ENCODE measurements at places on chromosomes 2 and 18. TPM values are rescaled to one million over a fixed set of nuclear protein-coding genes. Genes with fewer than 3 reads are reported as not detected.
A peak's percentile ranks its signal among the peaks of the same experiment; 100 is the strongest.

GRCh38 chr2:30981096-30981495 is 157.1 kb downstream of the GALNT14 start:
- no peak for DNase-seq

- DNase-seq: no peak
Observed at GRCh38 chr18:70276416-70277191, 12.2 kb upstream of the SOCS6 start.

- peak; percentile 99 for DNase-seq
Observed at GRCh38 chr2:120252225-120253020, at the start of gene RALB. RALB (plus strand) TSS chr2:120252852; CDS start chr2:120278665, 25,813 bp downstream.

DNA sequence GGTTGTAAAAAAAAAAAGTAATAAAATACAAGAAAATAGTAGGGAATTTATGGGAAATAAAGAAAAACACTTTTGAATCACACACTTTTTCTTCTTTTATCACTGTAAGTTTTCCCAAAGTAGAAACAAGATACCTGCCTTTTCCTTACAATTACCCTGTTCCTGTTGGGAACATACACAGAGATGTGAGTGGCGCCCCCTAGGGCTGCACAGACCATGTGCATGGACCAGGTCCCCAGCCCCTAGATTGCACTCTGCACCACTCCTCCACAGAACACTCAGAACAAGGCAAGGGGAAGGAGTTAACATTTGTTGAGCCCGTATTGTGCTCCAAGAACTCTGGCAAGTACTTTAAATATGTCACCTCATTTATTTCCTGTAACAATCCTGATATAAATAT is 118.7 kb upstream of the NRP2 start:
- DNase-seq: no peak

DNA sequence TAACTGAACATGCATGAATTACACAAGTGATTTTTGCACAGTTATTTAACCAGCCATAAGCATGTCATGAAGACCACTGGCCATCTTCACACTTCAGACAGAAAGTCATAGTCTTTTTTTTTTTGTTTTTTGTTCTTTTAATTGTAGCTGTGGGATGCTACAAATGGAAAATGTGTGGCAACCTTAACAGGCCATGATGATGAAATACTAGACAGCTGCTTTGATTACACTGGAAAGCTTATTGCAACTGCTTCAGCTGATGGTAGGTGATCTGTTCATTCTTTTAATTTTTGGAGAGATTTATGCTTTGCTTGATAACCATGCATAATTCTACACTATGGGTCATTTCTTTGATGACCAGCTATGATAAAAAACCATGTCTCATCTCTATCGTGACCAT is 35.6 kb downstream of the DAW1 start:
- DNase-seq: no peak

DNA sequence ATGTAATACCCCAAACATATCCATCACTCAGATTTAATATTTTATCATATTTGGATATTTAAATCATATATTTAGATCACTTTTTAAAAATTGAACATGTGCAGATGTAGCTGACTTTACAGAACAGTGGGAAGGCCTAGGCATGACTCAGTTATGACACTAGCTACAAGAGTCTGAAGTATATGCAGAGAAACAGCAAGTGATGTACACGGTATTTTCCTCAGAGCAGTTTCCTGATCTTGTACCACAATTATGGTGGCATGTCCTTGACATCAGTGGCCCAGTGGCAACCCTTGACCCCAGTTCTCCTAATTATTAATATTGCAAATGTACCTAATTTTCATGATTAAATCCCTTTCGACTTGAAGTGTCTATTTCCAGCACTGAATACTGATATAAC is 28.2 kb downstream of the CDKL4 start:
- no peak for DNase-seq

- DNase-seq: no peak
Observed at GRCh38 chr2:30239308-30239985, 8.1 kb downstream of the LBH start.

DNA sequence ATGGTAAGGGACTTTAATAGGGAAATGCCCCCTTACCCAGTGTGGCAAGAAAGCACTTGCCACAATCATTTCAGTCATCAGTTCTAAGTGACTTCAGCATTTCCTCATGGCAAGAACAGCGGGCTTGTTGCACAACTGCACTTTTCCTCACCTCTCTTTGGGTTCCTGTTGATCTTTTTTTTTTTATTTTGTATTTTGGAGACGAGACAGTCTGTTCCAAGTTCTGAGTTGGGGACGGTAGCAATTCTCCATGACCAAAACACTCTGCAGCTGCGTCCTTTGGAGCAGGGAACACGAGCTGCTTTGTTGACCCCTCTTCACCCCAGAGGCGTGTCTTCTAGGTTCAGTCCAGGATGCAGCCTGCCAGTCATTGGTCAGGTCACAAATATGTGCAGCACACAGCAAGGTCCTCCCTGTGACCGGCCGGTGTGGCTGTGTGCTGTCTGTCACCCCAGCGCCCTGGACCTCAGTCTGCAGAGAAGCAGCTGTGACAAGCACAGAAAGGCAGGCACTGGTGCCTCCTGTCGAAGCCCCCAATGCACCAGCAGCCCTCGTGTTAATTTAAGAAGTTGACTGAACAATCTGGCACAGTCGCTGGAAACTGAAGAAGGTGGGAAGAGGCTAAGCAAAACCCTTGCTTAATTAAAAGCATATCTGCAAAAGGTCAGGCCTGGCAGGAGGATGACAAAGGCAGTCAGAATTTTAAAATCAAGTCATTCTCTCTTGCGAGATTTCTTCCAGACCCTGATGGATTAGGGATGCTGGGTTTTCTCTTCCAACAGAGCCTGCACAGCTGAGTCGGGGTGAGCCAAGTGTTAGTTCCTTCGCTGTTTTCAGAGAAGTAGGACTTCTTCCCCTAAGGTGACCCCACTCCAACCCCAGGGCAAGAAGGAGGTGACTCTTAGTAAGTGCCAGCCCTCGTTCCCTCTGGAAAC is 96.7 kb upstream of the COPS8 start:
- DNase-seq: no peak

DNA sequence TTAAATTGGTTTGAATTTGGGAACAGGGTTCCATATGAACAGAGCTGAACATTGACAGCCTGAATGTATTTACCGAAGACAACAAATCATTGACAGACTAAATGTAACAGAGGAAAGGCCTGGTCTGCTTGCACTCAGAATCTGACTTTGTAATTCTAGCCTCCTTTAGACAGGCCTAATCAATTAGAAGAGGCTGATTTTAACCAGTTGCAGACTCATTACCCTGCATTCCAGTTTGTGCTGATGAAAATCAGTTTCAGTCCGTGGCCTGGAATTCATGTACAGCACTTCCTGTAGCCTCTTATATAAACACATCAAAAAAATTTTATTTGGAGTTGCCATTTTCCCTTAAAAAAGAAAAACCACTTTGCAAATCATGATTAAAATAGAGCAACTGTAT is 93.1 kb upstream of the ZFP36L2 start:
- no peak for DNase-seq

- DNase-seq: no peak
Observed at GRCh38 chr2:27118525-27119329, at the start of gene CGREF1. CGREF1 (minus strand) TSS chr2:27119128; CDS start chr2:27104366, 14,762 bp downstream.

DNA sequence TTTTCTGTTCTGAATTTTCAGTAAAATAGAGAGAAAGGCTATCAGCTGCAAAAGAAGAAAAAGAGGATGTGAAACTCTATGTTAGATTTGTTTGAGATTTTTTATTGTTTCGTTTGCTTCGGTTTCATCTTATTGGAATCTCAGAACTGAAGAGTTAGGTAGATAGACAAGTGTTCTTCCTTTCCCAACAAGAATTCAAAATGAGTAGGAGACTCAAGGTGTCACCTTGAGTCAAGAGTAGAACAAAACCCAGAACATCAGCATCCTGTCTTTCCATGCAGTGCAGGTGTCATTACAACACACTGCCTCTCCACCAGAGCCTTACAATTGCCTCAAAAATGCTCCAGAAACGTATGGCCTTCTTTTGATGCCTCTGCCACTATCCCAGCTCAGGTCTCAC is 21.1 kb downstream of the NBAS start:
- no peak for DNase-seq

DNA sequence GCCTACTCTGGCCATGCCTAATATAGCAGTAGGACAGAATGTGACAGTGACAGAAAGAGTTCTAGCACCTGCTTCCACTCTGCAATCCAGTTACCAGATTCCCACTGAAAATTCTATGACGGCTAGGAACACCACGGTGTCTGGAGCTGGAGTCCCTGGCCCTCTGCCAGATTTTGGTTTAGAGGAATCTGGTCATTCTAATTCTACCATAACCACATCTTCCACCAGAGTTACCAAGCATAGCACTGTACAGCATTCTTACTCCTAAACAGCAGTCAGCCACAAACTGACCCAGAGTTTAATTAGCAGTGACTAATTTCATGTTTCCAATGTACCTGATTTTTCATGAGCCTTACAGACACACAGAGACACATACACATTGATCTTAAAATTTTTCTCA is 45.2 kb upstream of the TTR start:
- DNase-seq: no peak

DNA sequence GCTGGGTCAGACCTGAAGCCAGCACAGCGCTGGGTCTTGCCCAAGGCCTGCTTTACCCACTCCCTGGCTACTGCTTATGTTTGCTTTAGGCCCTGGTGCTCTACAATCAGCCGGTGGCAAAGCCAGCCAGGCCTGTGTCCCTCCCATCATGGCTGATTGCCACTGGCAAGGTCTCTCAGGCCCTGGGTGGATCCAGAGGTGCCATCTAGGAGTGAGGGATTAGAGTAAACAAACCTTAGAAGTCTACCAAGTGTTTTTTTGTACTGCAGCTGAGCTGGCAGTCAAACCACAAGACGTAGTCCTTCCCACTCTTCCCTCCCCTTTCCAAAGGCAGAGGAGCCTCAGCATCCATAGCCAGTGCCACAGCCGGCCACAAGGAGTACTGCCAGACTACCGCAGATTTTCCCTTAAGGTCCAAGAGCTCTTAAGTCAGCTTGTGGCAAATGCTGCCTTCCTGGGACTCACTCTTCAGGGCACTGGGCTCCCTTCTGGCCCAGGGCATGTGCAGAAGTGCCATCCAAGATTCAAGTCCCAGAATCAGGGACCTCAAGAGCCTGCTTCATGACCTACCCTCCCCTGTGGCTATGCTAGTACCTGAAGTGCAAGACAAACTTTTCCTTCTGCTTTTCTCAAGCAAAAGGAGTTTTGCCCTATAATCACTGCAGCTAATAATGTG is 20.0 kb downstream of the IL1RL2 start:
- DNase-seq: no peak

- DNase-seq: no peak
Observed at GRCh38 chr2:159637240-159637639, 20.9 kb upstream of the BAZ2B start.

DNA sequence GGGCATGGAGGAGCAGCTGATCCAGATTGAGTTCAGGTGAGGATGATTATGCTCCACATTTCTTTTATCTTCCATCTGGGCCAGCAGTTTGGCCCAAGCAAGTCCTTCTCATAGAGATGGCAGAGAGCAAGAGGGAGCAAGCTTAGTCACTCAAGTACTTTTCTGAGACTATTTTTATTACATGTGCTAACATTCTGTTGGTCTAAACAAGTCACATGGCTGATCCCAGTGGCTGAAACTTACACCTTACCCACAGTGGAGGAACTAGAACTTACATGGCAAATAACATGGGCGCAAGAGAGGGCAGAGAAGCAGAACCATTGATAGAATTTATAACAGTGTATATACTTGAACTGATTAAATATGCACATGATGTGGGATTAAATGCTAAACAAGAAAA is 105.7 kb downstream of the KYNU start:
- DNase-seq: no peak

DNA sequence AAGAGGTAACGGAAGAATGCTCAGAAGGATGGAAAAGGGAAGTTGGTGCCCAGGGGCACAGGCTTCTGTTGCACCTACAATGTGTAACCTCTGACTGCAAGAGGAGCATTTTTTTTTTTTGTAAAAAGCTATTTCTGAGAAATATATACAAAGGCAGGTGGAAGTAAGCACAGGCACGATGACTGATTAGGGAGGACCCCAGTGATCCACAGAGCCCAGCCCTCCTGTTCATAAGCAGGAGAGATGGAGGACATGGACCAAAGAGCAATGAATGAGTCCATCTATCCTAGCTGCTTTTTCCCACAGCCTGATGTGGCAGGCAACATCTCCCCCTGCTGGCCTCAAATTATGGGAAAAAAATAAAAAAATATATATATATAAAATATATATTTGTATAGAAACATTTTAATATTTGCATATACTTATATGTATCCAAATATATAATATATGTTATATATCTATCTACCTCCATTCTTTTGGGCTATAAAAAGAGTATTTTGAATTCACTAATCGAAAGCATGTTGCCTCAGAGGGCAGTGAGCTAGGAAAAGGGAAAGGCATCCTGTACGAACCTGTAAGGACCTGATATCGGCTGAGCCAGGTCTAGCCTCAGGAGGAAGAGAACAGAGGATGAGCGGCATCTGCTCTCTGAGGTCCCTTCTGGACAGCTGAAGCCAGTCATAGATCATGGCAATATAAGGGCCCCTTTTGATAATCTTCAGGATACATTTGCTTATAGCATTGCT is 166.0 kb upstream of the STK17B start:
- no peak for DNase-seq

GRCh38 chr2:8298783-8299182 is 383.1 kb upstream of the ID2 start:
- no peak for DNase-seq

DNA sequence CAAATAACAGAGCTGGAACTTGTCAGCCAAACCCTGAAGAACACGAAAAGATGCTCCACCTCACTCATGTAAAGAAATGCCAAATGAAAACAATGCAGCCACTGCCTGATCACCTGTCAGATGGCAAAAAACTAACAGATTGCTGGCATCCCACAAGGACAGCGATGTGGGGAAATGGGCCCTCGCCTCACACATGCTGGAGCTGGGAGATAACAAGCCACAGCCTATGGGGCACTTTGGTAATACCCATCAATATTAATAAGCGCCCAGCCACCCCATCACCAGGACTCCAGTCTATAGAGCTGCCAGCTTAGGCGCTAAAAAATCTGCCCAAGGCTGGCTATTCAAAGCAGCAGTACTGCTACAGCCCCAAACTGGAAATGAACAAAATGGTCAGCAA is 27.0 kb downstream of the TFCP2L1 start:
- no peak for DNase-seq

TCF23 gene
- total RNA-seq: not detected

SIGLEC15 gene
- total RNA-seq: not detected

OTOS gene
- 0.94 TPM for total RNA-seq

EHD3 gene
- total RNA-seq: 7.5 TPM

TRIM43 gene
- not detected for total RNA-seq

GALR1 gene
- 0.16 TPM for total RNA-seq

CHRNA1 gene
- total RNA-seq: not detected

LYG2 gene
- not detected for total RNA-seq

POTEC gene
- total RNA-seq: not detected

All from occipital lobe (tissue), 3 donors.